Activated T-cell treated with anti-CD3 and anti-CD28 coated beads, Interleukin-2, amount 50 U/mL, for 1 hour (primary cell): ENCODE measurements at places on chromosomes 2 and 18.

GRCh38 chr18:44851856-44852621 is 171.4 kb downstream of the SETBP1 start:
- DNase-seq = no peak

DNA sequence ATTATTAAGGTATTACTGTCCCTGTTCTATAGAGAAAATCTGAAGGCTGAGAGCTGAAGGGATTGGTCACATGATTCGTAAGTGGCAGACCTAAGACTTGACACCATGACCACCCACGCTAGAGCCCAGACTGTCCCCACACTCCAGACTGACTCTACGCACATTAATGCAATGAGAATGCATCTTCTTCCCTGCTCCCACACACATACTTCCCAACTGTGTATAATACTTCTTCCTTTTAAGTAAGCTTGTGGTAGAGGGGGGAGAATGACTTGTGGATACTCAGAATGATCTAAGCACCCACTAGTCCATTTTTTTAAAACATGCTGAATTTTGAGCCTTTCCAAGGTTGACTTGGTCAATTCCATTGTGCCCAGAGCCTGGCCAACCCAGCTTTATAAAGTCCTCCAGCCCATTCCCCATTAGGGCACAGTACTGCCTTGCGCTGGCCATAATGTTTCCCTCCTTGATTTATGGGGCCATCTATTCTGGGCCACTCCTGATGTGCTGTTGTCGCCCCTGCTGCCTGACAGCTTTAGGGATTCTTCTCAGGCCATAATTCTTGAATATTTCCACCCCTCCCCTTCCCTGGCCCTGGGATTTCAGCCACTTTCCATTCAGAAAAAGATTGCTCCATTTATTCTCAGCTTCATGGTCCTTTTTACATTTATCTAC is 28.7 kb downstream of the ALK start:
- no peak for DNase-seq

- no peak for DNase-seq
These were observed 102.7 kb downstream of the CSRNP3 start for GRCh38 chr2:165572151-165572550.

DNA sequence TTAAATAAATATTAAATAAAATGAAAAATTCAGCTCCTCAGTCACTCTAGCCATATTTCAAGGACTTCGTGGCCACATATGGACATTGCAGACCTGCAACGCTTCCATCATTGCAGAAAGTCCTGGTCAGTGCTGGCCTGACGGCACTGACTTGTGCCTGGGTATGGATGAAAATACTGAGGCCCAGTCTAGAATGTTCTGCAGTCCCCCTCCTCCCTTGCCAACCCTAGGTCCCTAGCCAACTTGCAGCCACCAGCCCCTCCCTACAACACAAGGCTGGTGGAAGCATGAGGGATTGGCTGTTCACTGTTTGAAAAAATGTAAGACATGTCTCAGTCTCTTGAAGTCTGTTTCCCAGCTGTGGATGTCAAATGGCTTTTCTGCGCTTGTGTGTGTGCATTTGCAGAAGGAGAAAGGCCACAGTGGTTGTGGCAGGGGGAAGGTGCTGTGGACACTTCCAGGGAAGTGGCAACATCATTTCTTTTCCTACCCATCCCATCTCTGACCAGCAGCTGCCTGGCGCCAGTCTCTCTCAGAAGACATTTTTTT is 9.9 kb downstream of the IGFBP5 start:
- DNase-seq = no peak

GRCh38 chr2:55000341-55000740 is 49.9 kb downstream of the RTN4 start:
- no peak for DNase-seq

DNA sequence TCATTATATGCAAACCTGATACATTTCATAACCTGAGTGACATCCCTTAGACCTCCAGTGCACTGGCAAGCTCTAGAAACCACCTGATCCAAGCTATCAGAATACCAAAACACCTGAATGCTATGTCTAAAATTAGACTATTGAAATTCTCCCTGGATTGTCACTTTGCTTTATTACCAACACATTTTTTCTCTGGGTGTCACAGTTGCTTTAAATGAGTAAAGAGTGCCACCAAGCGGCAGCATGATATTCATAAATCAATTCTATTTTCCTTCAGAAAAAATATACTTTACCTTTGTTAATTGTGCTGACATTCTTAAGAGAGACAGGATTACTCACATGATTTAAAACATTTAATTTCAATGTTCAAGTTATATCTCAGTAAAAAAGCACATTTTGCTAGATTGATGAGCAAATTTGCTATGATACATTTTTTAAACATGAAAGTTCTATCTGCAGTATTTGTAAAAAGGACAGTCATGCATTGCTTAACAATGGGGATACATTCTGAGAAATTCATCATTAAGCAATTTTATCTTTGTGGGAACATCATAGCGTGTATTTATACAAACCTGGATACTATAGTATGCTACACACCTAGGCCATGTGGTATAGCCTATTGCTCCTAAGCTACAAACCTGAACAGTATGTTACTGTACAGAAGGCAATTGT is 338.4 kb upstream of the SLC39A10 start:
- no peak for DNase-seq

DNA sequence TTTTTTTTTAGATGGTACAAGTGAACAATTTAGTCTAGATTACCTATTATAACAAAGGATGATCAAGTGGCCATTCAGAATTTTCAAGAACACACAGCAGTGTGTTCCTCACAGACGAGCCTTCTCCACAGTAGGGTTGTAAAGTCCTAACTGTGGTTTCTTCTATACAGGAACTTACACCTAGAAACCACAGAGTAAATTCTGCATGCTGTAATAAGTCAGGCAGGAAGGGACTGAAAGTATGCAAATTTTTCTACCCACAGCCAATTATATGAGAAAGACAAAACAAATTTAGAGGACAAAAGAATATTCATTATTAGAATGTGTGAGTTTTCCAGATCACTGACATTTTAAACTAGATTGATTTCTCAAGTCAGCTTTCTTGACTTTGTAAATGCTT is 99.5 kb downstream of the RBMS1 start:
- no peak for DNase-seq

DNA sequence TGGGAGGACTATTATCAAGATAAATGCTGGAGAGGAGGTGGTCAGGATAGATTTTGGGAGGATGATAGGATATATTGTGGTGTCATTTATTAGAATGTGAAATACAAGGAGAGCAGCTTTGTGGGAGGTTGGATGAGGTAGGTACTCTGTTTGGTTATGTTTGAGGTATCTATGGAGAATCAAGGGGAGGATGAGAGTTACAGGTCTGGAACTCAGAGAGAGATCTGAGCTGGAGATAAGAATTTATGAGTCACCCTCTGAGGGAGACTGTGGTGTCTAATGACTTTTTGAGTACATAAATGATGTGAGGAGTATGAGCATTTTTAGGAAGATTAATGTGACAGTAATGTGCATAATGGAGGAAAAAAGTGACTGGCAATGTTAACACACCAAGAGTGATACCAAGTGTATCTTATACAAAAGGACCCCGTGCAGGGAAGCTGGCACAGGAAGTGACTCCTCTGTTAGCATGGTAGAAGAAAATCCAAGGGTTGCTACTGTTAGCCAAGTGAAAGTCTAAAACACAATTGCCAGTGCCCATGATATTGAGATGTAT is 48.2 kb downstream of the CRIM1 start:
- DNase-seq = no peak

GRCh38 chr2:101274142-101274541 is 21.5 kb downstream of the CNOT11 start:
- DNase-seq = no peak

- no peak for DNase-seq
These were observed 188.0 kb downstream of the CDH7 start for GRCh38 chr18:65938592-65939372.

DNA sequence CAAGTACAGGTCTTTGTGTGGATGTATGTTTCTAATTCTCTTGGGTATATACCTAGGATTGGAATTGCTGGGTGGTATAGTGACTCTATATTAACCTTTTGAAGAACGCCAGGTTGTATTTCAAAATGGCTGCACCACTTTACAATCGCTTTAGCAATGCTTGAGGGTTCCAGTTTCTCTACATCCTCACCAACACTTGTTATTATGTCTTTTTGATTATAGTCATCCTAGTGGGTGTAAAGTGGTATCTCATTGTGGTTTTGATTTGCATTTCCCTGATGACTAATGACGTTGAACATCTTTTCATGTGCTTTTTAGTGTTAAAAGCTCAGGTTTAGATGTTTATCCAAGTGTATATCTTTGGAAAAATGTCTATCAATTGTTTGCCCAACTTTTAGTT is 39.5 kb downstream of the CTIF start:
- no peak for DNase-seq

GRCh38 chr2:206276169-206276942 is 1.9 kb downstream of the ZDBF2 start:
- no peak for DNase-seq

DNA sequence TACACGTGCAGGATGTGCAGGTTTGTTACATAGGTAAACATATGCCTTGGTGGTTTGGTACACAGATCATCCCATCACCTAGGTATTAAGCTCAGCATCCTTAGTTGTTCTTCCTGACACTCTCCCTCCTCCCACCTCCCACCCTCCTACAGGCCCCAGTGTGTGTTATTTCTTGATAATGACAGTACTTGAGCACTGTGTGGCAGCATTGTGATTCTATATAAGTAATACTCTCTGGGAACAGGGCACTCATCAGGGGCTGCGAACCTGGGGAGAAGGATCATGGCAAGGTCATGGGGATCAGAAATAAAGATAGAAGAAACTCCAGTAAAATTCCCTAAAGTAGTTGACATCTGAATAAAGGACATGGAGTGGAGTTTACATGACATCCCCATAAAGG is 1256.2 kb upstream of the CRIM1 start:
- DNase-seq = no peak

GRCh38 chr18:63444580-63444979 is 22.3 kb upstream of the VPS4B start:
- DNase-seq = no peak

DNA sequence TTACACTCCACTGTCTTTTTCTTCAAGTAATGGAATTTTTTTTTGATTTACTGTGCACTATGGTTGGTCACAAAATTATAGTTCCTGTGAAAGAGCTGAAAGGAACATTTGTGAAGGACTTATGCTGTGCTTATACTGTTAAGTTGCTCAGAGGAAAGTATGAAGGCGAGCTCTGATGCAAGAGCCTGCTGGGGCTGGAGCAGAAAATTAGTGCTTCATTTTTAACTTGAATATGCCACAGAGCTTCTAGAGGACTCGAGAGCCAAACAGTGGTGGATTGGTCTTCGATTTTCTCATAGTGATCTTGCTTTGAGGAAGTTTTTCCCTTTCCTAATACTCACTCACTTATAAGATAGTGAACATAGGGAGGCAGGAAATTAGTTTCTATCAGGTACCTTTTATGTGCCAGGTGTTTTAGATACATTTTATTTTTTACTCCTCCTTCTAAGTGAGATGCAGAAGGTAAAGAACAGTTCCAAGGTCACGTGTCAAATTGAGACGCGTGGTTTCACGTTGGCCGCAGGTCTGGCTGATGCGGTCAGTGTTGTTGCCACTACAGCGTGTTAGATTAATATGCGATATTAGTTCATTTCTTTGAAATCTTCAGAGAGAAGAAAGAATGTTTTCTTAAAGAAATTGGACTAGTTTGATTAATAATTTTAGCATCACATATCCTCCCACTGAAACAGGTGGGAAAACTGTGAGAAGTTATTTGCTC is 20.2 kb downstream of the GATA6 start:
- DNase-seq = no peak

DNA sequence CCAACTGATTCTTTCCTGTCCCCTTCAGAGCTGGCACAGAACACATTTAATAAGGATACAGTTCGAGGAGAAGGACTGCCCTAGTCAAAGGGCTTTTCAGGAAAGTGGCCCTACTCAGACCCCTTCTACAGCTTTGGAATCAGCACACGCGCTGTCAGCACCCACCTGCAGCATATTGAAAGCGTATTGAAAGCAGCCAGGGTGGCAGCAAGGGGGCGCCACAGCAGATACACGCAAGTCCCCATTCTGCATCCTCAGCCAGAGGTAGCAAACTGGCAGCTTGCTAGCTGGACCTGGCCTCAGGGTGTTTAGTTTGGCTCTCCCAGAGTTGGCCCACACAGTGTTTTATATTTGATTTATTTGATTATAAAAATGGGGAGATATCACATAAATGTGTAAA is 101.0 kb upstream of the NT5C1B start:
- no peak for DNase-seq

GRCh38 chr18:681985-682384 is 24.5 kb downstream of the TYMS start:
- no peak for DNase-seq

- DNase-seq = no peak
These were observed 34.6 kb upstream of the RAB1A start for GRCh38 chr2:65164426-65164891.

- DNase-seq = no peak
These were observed 31.1 kb downstream of the TMEM178A start for GRCh38 chr2:39696838-39697237.
